Tibial artery (tissue), 4 donors: ENCODE measurements at places on chromosomes 4 and X.

- no peak overlapping the region for H3K27ac ChIP-seq
- no peak for DNase-seq
- H3K4me3 ChIP-seq: no peak overlapping the region
- H3K4me1 ChIP-seq: no peaks in the 10 kb centered on the region
Observed at GRCh38 chr4:8039853-8040252, 100.2 kb upstream of the AFAP1 start.

GRCh38 chrX:103879339-103879738, 47.3 kb upstream of the RAB9B start:
- no peaks in the 10 kb centered on the region for H3K36me3 ChIP-seq
- DNase-seq: no peak
- H3K27me3 ChIP-seq: no peaks in the 10 kb centered on the region
- peak overlapping the region; percentile 43 for H3K27ac ChIP-seq

GRCh38 chr4:168070903-168071302, 21.4 kb upstream of the ANXA10 start:
- no peaks in the 10 kb centered on the region for H3K36me3 ChIP-seq
- no peak overlapping the region for H3K27ac ChIP-seq
- H3K4me1 ChIP-seq: no peaks in the 10 kb centered on the region
- H3K4me3 ChIP-seq: no peak overlapping the region

- no peak overlapping the region for H3K4me3 ChIP-seq
- H3K4me1 ChIP-seq: no peaks in the 10 kb centered on the region
Observed at GRCh38 chrX:133374874-133375387, 40.4 kb downstream of the GPC4 start.

- H3K36me3 ChIP-seq: no peaks in the 10 kb centered on the region
- H3K4me1 ChIP-seq: no peaks in the 10 kb centered on the region
- H3K27me3 ChIP-seq: no peaks in the 10 kb centered on the region
- no peak for DNase-seq
Observed at GRCh38 chr4:111666826-111667360, 478.4 kb upstream of the FAM241A start.

- DNase-seq: peak; percentile 80
- H3K36me3 ChIP-seq: peaks cover 72% of the 10 kb centered on the region
- H3K4me1 ChIP-seq: no peaks in the 10 kb centered on the region
Observed at GRCh38 chr4:6873792-6874461, 35.7 kb upstream of the TBC1D14 start.

DNA sequence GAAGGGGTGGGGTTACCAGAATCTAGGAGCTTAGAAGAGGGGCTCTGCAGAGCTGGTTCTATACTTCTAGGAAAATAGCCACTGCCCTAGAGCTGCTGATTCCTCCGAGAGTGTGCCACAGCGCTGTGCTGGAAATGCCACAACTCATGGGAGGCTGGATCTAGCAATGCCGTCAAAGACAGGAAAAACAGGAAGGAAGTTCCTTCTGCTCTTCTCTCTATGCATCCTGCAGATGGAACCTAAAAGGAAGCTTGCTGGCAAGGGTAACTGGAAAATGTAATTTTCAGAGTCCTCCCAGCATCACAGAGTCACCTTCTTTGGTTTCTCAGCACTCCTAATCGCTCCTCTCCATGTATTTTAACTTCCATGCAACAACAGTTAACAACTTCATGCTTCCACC, 121.2 kb upstream of the TLL1 start:
- H3K4me1 ChIP-seq: no peaks in the 10 kb centered on the region
- H3K36me3 ChIP-seq: no peaks in the 10 kb centered on the region
- no peak for DNase-seq
- H3K27ac ChIP-seq: no peak overlapping the region

- no peak for DNase-seq
- H3K4me1 ChIP-seq: no peaks in the 10 kb centered on the region
- H3K4me3 ChIP-seq: no peak overlapping the region
- no peaks in the 10 kb centered on the region for H3K36me3 ChIP-seq
- peaks cover 9% of the 10 kb centered on the region for H3K27me3 ChIP-seq
Observed at GRCh38 chr4:8495803-8496202, 55.2 kb downstream of the TRMT44 start.

DNA sequence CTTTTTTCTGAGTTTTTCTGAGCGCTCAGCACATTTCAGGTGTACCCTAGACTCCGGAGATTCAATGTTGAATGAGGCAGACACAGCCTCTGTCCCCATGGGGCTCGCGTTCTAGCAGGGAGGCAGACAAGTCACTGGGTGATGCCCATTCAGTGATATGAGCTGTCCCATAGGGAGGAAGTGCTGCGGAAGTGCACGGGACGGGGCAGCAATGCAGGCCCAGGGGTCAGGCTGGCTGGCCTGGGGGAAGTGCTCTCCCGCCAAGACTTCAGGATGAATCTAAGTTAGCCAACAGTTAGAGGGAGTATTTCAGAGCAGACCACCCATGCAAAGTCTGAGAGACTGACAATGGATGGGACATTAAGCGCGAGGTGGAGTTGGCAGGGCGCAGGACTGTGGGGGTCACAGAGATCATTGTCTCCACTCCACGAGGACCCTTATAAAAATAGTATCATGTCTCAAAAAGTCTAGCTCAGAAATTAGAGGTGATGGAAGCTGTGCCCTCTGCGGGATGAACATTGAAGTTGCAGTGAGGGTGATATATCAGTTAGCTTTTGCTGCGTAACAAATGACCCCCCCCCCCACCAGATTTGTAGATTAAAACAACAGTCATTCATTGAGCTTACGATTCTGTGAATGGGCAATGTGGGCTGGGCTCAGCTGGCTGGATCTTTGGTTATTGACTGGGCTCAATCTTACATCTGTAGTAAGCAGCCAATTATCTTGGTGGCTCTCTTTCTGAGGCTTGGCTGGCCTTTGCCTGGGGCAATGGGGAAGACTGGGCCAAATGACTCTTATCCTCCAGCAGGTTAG, 16.4 kb downstream of the PSAPL1 start:
- no peak overlapping the region for H3K27ac ChIP-seq
- no peaks in the 10 kb centered on the region for H3K36me3 ChIP-seq
- DNase-seq: no peak
- H3K4me3 ChIP-seq: no peak overlapping the region
- H3K4me1 ChIP-seq: no peaks in the 10 kb centered on the region
- H3K27me3 ChIP-seq: no peaks in the 10 kb centered on the region

DNA sequence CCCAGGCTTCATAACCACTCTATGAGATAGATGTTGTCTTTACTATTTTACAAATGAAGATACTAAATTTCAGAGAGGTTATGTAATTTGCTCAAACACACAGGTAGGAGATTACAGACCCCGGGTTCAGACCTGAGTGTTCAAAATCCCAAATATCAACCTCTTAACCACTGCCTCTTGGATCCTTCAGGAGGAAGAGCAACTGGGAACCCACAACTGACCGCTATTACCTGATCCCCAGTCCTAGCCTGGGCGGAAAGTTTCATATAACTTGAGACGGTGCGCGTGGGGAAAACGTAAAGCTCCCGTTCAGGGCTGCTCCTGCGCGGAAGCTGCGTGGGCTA, 8.9 kb upstream of the PRDM8 start:
- peaks cover 47% of the 10 kb centered on the region for H3K4me1 ChIP-seq
- no peak overlapping the region for H3K27ac ChIP-seq
- no peak for DNase-seq
- no peak overlapping the region for H3K4me3 ChIP-seq
- peaks cover 59% of the 10 kb centered on the region for H3K27me3 ChIP-seq

GRCh38 chr4:61896634-61897033, 696.5 kb downstream of the ADGRL3 start:
- no peaks in the 10 kb centered on the region for H3K4me1 ChIP-seq
- H3K36me3 ChIP-seq: peaks cover 3% of the 10 kb centered on the region
- H3K27me3 ChIP-seq: no peaks in the 10 kb centered on the region
- H3K4me3 ChIP-seq: no peak overlapping the region
- H3K27ac ChIP-seq: no peak overlapping the region

DNA sequence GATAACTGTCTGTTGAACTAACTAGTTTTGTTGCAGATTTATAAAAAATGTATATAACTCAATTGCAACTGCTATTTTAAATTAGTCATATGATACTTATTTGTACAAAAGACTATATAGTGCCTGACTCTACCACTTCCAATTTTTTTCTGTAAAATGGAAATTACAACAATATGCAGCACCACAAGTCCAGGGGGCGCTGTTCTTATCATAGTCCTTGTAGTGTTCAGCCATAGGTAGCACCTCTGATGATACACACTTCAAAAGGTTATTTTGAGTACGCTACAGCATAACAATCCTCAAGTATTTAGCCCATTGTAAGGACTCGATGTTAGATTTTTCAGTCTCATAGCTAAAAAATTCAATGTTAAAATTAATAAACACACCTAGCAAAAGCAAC, 174.9 kb downstream of the CORIN start:
- no peak for DNase-seq
- H3K27ac ChIP-seq: no peak overlapping the region
- H3K4me1 ChIP-seq: no peaks in the 10 kb centered on the region
- no peaks in the 10 kb centered on the region for H3K27me3 ChIP-seq
- no peaks in the 10 kb centered on the region for H3K36me3 ChIP-seq

DNA sequence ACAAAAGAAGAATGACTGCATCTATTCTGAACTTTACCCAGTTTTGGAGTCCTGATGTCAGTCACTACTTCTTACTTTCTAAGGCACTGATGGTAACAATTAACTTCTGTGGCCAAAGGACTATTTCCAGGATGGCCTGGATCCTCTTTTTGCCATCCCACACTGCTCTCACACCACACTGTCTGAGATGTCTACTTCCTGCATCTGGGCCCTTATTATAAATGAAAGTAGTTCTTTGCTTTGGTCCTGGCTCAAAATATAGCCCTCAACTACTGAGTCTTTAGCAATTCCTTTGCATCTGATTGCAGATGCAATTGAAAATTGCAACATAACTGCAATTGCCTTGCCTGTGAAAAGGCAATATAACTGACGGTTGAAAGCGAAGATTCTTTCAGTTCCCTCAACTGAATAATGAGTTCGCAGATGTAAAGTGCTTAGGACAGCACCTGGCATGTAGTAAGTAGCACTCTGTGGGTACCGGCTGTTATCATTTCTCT, 44.2 kb downstream of the COQ2 start:
- H3K4me3 ChIP-seq: no peak overlapping the region
- no peaks in the 10 kb centered on the region for H3K27me3 ChIP-seq
- no peaks in the 10 kb centered on the region for H3K4me1 ChIP-seq

- H3K27me3 ChIP-seq: no peaks in the 10 kb centered on the region
- H3K36me3 ChIP-seq: no peaks in the 10 kb centered on the region
- no peak for DNase-seq
- no peak overlapping the region for H3K27ac ChIP-seq
Observed at GRCh38 chrX:107603429-107604159, 24.7 kb upstream of the PRPS1 start.

DNA sequence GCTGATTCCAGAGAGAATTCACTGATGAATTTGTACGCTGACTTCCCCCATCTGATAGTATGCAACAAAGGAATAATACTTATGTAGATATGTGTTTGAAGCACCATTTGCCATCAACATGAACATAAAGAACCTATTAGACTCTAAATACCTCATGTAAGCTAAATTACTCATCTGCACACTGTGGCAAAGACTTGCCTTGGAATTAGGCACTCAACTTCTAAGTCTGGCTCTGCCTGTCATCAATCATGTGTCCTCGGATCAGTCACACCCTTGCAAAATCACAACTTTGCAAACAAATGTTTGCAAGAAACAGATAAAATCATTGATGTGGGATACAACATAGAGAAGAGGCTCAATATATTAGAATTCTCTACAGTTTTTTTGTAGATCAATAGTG, 169.9 kb upstream of the LDB2 start:
- no peak overlapping the region for H3K4me3 ChIP-seq
- H3K27me3 ChIP-seq: no peaks in the 10 kb centered on the region
- no peak overlapping the region for H3K27ac ChIP-seq
- DNase-seq: no peak
- H3K4me1 ChIP-seq: no peaks in the 10 kb centered on the region

- H3K4me1 ChIP-seq: no peaks in the 10 kb centered on the region
- no peaks in the 10 kb centered on the region for H3K36me3 ChIP-seq
- peak; percentile 66 for DNase-seq
- peak overlapping the region; percentile 83 for H3K27ac ChIP-seq
- H3K4me3 ChIP-seq: peak overlapping the region; percentile 70
Observed at GRCh38 chr4:142845293-142846107, 601 bp downstream of the INPP4B start.

DNA sequence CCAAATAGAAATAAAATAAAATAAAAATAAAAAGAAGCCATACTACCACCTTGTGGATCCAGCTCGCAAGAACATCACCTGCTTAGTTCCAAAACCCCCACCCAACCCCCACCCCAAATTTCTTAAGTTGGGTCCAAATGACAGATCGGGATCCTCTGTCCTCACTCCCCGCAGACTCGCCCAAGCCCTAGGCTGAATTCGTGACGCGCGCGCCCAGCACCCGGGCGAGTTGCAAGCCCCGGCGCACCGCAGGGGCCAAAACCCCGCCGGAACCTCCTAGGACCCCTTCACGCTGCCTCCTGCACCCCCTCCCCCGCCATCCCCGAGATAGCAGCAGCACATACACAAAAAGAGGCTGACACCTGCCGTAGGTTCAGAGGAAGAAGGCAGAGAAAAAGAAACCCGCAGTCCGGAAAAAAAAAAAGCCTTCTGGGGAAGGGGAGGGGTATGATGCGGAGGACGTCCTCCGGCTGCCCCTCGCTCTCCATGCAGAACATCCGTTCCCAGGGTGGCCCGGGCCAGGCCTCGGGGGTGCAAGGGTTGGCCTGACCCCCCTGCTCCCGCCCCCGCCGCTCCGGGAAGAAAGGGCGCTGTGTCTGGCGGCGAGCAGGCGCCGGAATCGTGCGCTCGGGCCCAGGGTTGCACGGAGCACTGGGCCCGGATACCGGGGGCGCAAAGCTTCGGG, 2.6 kb downstream of the NLGN4X start:
- H3K4me3 ChIP-seq: peak overlapping the region; percentile 50
- no peak overlapping the region for H3K27ac ChIP-seq
- H3K27me3 ChIP-seq: no peaks in the 10 kb centered on the region
- H3K36me3 ChIP-seq: no peaks in the 10 kb centered on the region
- no peak for DNase-seq

- H3K27me3 ChIP-seq: no peaks in the 10 kb centered on the region
- H3K4me3 ChIP-seq: no peak overlapping the region
- no peak overlapping the region for H3K27ac ChIP-seq
- H3K36me3 ChIP-seq: no peaks in the 10 kb centered on the region
- no peak for DNase-seq
Observed at GRCh38 chr4:88136249-88136648, 22.2 kb downstream of the ABCG2 start.

GRCh38 chr4:1376841-1377605, 29.2 kb downstream of the NKX1-1 start:
- H3K4me1 ChIP-seq: no peaks in the 10 kb centered on the region
- H3K27me3 ChIP-seq: no peaks in the 10 kb centered on the region
- H3K27ac ChIP-seq: no peak overlapping the region

DNA sequence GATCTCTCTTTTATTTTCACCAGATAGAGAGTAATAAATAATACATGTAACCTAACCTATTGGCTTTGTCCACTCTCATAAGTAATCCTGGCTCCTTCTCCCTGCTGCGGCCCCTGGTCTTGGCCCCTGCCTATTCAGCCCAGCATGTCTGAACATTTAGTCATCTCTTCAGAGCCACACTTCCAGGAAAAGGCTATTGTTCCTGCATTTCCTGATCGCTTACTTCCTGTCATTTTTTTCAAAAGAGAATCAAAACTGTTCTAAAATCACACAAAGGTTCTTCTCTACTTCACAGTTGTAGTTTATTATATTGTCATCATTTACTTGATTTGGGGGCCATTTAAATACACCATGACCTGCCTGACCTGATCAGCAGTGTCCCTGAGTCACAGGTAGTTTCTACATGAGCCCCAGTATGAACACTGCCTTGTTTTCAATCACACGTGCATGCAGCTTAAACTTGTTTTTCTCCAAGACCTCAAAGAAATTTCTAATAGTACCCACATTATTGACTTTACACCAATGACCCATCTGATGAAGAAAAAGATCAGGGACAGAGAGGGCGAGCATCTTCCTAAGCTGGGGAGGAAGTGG, 47.4 kb upstream of the KDR start:
- no peak overlapping the region for H3K27ac ChIP-seq
- no peaks in the 10 kb centered on the region for H3K27me3 ChIP-seq
- H3K4me1 ChIP-seq: peaks cover 6% of the 10 kb centered on the region
- H3K36me3 ChIP-seq: no peaks in the 10 kb centered on the region
